ENCODE measurements at places on chromosomes 2 and 18.
A peak's percentile ranks its signal among the peaks of the same experiment; 100 is the strongest.

GRCh38 chr2:7034303-7034702, 117.1 kb downstream of the RNF144A start:
- no peaks in the 10 kb centered on the region for H3K27me3 ChIP-seq
- peaks cover 35% of the 10 kb centered on the region for H3K36me3 ChIP-seq
- no peak overlapping the region for H3K4me3 ChIP-seq

DNA sequence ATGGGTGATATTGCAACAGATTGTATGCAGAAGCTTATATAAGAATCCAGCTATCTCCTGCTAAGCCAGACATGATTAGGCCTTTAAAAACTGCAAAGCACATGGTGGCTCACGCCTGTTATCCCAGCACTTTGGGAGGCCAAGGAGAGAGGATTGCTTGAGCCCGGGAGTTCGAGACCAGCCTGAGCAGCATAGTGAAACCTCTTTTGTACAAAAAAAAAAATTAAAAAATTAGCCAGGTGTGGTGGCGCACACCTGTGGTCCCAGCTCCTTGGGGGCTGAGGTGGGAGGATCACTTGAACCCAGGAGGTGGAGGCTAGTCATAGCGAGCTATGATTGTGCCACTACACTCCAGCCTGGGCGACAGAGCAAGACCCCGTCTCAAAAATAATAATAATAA, 204.6 kb downstream of the TNS1 start:
- no peak overlapping the region for H3K27ac ChIP-seq
- no peaks in the 10 kb centered on the region for H3K36me3 ChIP-seq
- no peaks in the 10 kb centered on the region for H3K4me1 ChIP-seq

DNA sequence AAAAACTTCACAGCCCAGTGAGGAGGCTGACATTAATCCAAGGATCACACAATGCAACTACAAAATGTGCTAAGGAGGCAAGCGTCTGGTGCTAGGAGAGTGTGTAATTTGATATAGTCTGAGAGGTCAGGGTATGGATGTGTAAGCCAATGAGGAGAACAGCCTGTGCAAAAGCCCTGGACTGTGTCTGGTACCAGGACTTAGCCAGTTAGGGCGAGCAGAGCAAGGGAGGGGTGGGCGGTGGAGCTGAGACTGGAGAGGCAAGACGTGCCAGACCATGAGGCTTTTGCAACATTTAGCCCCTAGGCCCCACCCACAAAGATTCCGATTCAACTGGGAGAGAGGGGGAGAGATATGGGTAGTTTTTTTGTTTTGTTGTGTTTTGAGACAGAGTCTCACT, 33.5 kb upstream of the SPRED2 start:
- H3K4me3 ChIP-seq = no peak overlapping the region
- H3K4me1 ChIP-seq = no peaks in the 10 kb centered on the region
- no peaks in the 10 kb centered on the region for H3K36me3 ChIP-seq
- H3K27ac ChIP-seq = no peak overlapping the region
- DNase-seq = no peak

- DNase-seq = no peak
- H3K27ac ChIP-seq = no peak overlapping the region
- H3K36me3 ChIP-seq = no peaks in the 10 kb centered on the region
- no peaks in the 10 kb centered on the region for H3K4me1 ChIP-seq
- no peak overlapping the region for H3K4me3 ChIP-seq
Measured at GRCh38 chr2:215137741-215138340, 585 bp downstream of the ABCA12 start.

GRCh38 chr2:54053830-54054229, 61.6 kb upstream of the ACYP2 start:
- peak overlapping the region; percentile 13 for H3K27ac ChIP-seq
- no peak for DNase-seq
- peaks cover 17% of the 10 kb centered on the region for H3K36me3 ChIP-seq
- H3K27me3 ChIP-seq = no peaks in the 10 kb centered on the region
- no peak overlapping the region for H3K4me3 ChIP-seq
